ENCODE measurements at places on chromosomes 6 and 20.

DNA sequence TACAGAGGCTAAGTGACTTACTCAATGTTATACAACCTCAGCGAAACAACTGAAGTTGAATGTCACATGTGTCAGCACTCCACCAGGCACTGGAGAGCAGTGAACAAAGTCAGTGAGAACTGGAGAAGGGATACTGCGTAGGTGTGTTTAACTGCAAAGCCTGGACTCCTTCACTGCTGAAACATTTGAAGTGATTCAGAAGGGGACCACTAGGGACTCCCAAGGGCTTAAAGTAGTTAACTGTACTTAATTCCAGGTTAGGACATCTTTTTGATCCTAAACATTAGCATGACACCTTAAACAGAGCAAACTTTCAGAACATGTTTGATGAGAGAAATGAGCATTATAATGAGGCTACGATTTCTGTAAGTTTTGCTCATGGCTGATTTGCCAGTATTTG lies 45.0 kb upstream of the ZBTB24 start:
- DNase-seq = no peak

GRCh38 chr6:34667481-34668238 lies 28.9 kb downstream of the ILRUN start:
- no peak for DNase-seq

DNA sequence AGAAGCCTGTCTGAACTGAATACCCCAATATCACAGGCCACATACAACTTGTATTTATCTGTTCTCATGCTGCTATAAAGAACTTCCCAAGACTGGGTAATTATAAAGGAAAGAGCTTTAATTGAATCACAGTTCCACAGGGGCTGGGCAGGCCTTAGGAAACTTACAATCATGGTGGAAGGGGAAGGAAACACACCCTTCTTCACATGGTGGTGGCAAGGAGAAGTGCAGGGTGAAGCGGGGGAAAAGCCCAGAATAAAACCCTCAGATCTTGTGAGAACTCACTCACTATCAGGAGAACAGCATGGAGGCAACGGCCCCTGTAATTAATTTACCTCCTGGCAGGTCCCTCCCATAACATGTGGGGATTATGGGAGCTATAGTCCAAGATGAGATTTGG lies 50.3 kb upstream of the FNDC1 start:
- DNase-seq = no peak

DNA sequence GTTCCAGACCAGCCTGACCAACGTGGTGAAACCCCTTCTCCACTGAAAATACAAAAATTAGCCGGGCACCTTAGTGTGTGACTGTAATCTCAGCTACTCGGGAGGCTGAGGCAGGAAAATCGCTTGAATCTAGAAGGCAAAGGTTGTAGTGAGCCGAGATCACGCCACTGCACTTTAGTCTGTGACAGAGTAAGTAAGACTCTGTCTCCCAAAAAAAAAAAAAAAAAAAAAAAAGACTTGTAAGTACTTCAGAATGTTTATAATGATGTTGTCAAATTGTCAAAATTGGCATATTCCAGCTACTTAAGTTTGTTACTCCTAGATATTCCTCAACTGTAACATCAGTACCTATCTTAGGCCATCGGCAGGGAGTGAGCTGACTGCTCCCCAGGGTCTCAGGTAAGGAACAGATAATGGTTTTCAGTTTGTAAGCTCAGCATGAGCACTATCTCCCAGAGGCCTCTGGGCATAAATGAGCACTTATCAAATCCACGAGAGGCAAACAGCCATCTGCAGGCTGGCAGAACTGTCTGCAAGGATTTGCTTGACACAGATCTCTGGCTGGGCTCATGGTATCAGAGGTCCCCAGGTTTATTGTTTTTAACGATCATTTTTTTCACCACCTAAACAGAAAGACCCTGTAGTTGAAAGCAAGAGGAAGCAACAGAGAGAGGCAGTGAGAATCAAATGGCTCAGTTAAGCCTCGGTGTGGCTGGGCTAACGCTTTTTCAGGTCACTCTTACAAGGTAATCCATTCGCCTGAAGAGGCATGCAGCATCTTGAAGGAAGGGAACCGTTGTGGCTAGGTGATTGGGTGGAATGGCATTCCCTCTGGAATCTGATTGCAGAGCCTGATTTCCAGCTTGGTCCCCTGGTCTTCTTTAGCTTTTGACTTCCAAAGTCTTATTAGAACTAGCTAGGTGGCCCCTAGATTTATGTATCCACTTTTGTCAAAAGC lies 115.9 kb downstream of the LY86 start:
- no peak for DNase-seq

DNA sequence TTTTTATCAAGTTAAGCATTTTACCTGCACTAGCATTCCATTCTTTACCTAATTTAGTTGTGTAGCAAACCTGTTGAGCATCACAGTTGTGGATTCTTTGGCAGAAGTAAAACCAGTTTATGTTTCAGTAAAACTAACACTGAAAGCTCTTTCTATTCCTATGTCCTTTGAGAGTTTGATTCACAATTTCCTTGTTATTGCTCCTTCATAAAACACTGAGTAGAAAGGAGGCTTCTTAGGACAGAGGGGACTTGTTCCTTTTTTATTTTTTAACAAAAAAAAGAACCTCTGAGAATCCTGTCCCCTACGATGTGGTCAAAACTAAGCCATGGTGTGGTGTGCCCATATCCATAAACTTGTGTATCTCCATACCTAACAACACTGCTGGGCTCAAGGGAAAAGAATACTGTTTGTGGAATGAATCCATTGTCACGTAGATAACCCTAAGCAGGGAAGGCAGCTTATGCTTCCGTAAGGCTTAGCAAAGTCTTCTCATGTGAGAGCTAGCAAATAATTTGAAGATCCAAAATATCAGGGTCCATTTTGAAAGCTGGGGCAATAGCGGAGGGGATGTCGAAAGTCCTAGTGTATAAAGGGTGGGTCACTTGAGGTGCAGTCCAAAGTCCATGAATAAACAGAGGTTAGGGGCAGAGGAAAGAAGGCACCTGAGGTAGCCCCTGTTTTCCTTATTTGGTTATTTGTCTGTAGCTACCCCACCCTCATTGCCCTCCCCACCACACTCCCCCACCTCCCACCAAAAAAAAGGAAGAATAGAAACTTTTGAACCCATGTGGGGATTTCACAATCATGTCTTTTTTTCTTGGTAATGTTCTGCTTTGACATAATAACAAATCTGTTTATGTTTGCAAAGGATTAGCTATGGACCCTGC lies 71.0 kb downstream of the PLAGL1 start:
- no peak for DNase-seq

DNA sequence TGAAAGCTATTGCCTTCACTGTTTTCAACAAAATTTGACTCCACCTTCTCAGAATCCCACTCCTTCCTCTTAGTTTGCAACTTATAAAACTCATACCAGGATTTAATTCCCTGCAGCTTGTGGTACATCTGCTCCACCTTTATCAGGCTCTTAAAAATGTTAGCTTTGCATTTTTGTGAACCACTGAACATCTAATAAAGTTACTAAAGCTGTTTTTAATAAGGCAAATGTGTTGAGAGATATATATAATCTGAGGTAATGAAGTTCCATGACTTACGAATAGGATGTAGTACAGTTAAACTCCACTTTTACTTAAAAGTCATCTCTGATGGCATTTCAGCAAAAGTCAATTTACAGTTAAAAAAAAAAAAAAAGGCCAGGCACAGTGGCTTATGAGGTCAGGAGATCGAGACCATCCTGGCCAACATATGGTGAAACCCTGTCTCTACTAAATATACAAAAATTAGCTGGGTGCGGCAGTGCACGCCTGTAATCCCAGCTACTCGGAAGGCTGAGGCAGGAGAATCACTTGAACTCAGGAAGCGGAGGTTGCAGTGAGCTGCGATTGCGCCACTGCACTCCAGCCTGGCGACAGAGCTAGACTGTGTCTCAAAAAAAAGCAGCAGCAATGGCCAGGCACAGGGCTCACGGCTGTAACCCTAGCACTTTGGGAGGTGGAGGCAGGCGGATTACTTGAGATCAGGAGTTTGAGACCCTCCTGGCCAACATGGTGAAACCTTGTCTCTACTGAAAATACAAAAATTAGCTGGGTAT lies 106.2 kb downstream of the KIF13A start:
- DNase-seq = no peak

DNA sequence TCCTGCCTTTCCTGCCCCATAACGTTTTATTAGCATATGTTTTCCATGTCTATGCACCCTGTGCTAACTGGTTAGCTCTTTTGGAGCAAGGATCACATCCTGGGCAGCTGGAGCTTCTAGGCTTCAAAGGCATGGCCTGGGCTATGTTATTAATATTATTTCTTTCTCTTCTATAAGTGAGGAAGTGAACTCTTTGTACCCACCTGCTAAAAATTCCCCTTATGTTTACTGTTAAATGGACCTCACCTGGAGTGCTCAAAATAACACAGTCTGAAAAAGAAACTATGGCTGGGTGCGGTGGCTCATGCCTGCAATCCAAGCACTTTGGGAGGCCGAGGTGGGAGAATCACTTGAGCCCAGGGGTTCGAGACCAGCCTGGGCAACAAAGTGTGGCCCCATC lies 97.8 kb downstream of the TNFAIP3 start:
- DNase-seq = no peak

DNA sequence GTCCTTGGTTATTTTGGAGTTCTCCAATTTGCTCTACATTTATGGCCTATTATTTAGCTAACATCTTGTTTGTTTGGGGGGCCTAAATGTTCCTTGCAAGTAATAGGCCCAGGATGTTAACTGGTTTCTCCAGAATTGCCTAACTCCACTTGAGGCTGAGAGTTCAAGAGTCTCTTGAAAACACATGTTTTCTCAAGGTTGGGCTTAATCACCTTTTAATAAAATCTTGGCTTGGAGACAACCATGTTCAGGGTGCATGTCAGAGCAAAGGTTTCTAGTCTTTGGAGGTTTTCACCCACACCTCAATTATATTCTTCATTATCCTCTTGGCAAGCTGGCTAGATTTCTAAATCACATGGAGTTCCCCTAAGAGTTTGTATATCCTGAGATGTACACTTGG lies 54.2 kb downstream of the KLHL31 start:
- no peak for DNase-seq

DNA sequence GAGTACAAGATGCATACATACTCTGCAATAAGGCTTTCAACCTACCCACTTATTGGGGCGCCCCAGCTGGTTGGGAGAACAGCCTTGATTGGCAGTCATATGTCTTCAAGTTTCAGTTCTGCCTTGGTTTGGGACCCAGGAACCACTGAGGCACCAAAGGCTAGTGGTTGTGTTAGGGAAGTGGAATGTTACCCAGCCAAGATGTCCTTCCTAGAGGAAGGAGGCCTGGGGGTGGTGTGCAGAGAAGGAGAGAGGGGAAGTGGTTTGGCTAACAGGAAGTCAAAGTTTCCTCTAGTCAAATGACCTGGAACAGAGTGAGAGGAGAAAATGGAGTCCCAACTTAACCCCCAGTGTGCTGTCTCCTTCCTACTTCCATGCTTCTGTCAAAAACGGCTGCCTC lies 59.4 kb downstream of the CD164 start:
- no peak for DNase-seq

GRCh38 chr6:69758214-69758613 lies 38.6 kb downstream of the LMBRD1 start:
- DNase-seq = no peak

DNA sequence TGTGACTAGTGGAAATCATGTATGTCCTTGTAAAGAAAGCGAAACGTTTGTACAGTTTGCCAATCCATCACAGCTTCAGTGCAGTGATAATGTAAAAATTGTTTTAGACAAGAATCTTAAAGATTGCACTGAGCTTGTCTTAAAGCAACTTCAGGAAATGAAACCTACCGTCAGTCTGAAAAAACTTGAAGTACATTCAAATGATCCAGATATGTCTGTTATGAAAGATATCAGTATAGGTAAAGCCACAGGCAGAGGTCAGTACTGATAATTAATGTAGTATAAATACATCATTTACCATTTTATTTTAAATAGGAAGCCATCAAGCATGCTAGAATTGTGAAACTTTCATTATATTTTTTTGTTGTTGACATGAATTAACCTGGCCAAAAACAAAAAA lies 60.9 kb upstream of the SMIM8 start:
- no peak for DNase-seq

- no peak for DNase-seq
Measured at GRCh38 chr6:26445934-26446667, 5.8 kb downstream of the BTN3A3 start.

GRCh38 chr6:31945507-31946369 lies at the start of gene CFB:
Gene CFB, plus strand, starts transcription at chr6:31946095. Its CDS starts 127 bp downstream, at chr6:31946222.
- no peak for DNase-seq

- DNase-seq = no peak
Measured at GRCh38 chr20:18388860-18389259, 78.0 kb downstream of the DZANK1 start.

DNA sequence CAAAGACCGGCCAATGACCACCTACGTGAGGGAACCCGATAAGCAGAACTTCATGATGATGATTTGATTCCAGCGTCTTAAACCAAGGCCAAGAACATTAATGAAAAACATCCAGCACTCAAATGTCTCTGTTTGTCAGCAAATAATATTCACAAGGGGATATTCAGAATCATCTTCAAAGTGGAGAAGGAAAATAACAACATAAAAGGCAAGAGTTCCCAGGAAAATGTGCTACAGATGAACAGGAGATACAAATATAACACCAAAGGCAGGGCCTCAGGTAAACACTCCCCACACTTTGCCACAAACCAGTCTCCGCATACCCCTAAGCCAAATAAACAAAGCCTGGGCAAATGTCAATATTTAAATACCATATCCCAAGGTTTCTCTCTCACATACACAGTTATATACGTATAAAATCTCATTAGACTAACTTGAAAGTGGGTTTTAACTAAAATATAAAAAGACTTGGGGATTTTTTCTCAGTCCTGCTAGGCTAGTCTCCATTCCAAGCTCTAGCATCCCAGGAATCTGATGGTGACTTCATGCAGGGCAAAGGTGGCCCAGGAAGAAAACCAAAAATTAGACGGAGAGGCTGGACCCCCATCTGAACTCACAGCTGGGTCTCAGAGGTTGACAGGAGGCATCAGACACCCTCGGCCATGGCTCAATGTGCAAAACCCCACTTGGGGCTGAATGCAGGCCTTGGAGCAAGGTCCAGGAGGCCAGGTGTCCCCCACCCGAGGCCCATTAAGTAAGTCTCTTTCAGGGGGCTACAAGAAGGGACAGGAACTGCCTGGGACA lies 32.1 kb downstream of the TRAM2 start:
- DNase-seq = no peak

- no peak for DNase-seq
Measured at GRCh38 chr20:5658912-5659345, 91.3 kb upstream of the SHLD1 start.

GRCh38 chr20:38872491-38873049 lies 53.6 kb upstream of the FAM83D start:
- no peak for DNase-seq

GRCh38 chr6:40479706-40480105 lies 107.5 kb downstream of the LRFN2 start:
- DNase-seq = no peak

DNA sequence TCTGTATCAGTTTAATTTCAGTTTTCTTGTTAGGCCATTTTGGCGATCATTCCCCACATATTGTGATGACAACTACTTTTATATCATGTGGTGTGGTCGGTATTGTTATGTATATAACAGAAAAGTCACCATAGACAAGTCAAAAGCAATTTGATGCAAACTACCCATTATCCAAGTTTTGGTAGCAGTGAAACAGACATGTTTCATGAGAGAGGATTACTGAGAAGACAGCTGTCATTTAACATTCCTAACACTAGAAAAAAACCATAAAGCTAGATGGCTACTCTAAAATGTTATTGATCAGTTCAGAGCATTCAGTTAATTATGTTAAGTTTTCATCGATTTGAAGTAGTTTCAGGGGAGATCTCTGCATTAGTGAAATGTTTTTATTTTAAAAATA lies 462.1 kb upstream of the SOX4 start:
- no peak for DNase-seq
